ENCODE measurements at places on chromosomes 11 and 22. TPM values are rescaled to one million over a fixed set of nuclear protein-coding genes. Genes with fewer than 3 reads are reported as not detected.
A peak's percentile ranks its signal among the peaks of the same experiment; 100 is the strongest.

- no peak for DNase-seq
These were observed 35.1 kb upstream of the GGTLC2 start for GRCh38 chr22:22609291-22609690.

DNA sequence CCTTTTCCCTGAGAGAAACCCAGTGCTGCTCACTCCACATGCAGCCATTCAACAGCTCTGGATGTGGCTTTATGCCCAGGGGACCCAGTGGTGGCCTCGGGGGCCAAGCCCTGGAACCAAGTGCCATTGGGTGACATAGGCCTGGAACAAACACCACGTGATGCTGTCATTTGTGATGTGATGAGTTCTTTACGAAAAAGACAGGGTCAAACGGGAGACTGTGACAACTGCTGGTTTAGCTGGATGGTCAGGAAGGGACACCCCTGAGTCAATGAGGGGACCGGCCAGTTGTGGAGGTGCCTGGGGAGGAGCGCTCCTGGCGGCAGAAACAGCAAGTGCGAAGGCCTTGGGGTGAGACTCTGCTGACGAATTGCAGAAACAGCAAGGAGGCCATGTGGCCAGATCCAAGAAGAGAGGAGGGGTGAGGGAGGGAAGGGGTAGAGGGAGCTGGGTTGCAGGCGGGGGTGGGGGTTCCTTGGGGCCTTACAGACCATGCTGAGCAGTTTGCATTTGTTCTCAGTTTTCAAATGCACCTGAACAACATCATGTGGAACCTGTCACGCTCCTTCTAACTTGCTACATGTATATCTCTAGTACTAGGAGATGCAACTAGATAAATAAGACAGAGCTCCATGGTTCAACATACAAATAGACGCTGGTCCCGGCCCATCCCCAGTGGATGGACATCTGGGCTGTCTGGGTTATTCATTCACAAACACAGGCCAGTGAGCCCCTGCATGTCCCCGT, 56.1 kb downstream of the IGLL5 start:
- DNase-seq: peak; percentile 65

The OR8D1 gene
- not detected for total RNA-seq

- peak; percentile 24 for DNase-seq
These were observed 81.3 kb upstream of the BLID start for GRCh38 chr11:122197066-122197987.

GRCh38 chr22:44289414-44290171, 23.2 kb downstream of the SHISAL1 start:
- no peak for DNase-seq

- no peak for DNase-seq
These were observed 6.8 kb downstream of the APIP start for GRCh38 chr11:34909415-34909814.

DNA sequence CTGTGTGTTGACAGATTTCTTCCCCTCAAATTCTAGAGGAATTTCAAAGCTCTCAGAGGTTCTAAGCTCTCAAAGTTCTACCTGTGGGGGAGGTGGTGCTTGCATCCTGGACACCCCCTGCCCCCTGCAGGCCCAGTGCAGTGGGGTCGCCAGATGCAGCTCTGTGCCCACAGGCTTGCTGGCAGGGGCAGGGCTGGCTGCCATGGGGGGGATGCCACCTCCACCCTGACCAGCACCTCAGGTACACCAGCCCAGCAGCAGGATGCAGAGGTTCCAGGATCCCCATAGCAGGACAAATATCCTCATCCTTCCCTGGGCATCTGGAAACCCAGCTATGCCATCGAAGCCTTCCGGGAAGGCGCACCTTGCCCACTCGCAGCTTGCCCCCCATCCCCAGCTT, 91.1 kb downstream of the BRD1 start:
- DNase-seq: peak; percentile 40

DNA sequence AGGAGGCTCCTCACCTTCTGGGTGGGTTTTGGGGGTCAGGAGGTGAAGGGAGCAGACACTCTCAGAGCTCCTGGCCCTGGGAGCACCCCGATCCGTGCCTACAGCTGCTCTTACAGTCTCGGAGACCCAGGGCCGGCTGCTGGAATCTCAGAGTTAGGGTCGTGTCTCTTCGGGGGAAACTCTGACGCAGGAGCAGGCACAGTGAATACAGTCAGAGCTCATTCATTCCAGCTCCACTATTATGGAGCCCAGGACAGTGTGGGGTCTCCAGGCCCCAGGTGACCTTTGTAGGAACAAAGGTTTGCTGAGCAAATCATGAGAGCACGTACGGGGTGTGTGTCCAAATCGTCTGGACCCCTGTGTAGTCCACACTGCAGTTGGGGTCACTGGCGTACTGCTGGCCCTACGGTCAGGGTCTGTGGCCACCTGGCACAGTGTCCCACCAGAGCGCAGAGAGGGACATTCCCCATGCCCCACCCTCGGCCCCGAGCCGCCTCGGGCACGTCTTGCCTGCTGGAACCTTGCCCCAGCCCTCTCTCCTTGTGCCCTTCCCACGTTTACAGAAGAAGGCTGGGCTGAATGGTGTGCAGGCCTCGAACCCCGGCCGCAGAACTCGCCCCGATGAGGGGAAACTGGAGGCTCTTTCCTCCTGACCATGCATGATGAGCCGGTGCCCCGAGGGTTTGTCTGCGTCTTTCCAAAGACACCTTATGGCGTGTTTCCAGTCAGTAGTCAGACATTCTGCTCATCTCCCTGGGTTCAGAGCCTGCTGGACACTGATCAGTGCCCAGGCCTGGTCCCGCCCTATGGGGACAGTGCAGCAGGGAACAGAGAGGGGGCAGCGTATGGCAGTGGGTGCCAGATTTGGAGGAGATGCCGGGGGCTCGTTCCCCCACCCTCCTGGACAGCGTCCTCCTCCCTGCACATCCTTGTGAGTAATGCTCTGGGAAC, 1166.6 kb downstream of the BRD1 start:
- no peak for DNase-seq

GRCh38 chr11:130510407-130511006, 62.1 kb downstream of the ADAMTS15 start:
- DNase-seq: no peak

The TEX12 gene
- total RNA-seq: 0.75 TPM

The KCNJ11 gene
- total RNA-seq: 2.9 TPM

DNA sequence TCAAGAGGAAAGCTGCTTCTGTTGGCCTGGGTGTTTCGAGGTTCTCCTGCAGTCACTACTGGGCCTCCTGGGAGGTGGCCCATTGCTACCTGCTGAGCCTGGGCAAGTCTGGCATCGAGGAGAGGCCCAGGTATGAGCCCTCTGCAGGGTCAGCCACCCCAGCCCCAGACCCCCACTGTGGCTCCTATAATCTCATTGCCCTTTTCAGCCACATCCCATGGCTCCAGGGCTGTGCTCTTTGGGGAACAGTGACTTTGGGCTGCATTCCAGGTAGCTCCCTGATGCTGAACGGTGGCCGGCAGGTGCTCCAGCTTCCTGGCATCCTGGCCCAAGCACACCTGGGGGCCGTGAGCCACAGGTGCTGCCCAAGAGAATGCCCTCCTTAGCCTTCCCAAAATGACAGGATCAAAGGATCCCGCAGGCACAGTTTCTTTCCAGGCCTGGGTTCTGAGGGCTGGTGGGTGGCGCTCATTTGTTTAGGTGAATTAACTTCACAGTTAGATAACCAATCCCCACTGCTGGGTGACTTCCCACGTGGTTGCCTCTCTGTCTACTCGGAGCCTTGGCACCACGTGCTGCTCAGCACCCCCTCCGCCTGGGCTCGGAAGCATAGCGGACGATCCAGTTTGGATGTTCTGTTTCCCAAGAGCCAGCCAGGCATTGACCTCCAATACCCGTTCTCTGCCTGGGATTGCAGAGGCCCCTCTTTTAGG, 97.4 kb downstream of the BCR start:
- DNase-seq: no peak

DNA sequence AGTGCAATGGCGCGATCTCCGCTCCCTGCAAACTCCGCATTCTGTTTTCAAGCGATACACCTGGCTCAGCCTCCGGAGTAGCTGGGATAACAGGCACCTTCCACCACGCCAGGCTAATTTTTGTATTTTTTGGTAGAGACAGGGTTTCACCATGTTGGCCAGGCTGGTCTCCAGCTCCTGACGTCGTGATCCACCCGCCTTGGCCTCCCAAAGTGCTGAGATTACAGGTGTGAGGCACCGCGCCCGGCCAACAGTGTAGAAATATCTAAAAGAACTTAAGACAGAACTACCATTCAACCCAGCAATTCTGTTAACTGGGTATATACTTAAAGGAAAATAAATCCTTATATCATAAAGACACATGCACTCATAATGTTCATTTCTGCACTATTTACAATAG, 335.3 kb upstream of the LUZP2 start:
- no peak for DNase-seq

GRCh38 chr11:117316197-117316961, at the start of gene BACE1:
BACE1 (minus strand) TSS chr11:117316256; CDS start chr11:117315795, 461 bp downstream.
- peak; percentile 66 for DNase-seq

GRCh38 chr22:47129902-47130635, 367.6 kb downstream of the TBC1D22A start:
- no peak for DNase-seq

Measured in lower leg skin (tissue), 4 donors.